ENCODE measurements at places on chromosomes 11 and 22.

GRCh38 chr11:77088236-77089003, 14.2 kb upstream of the OMP start:
- DNase-seq, result no peak

DNA sequence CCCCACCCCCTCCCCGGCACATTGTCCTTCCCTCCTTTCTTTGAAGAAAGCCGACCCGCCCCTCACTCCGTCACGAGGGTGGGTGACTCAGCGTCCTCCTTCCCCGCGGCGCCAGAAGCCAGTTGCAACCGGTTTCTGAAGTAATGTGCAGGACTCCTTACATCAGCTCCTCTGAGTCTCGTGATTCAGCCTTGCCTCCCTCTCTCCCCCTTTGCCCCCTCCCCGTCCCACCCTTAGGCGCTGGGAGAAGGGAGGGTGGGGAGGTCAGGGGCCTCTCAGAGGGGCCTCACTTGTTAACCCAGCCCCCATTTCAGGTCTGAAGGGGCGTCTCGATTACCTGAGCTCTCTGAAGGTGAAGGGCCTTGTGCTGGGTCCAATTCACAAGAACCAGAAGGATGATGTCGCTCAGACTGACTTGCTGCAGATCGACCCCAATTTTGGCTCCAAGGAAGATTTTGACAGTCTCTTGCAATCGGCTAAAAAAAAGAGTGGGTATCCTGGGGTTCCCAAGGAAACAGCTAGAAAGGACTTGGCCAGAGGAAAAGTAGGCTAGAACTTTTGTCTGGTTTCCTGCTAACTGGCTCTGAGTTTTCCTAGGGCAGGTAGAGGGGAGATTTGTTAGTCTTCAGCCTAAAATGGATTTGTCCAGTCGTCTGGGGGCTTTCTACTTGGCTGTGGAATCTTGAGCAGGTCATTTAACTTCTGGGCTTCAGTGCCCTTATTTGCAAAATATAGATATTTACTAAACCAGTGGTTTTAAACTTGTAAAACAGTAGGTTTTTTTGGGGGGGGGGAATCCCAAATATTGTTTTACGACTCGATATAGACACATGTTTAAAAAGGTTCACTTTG, 1.1 kb downstream of the SLC3A2 start:
- DNase-seq, result peak; percentile 91

- DNase-seq, result peak; percentile 47
Measured at GRCh38 chr11:76752321-76753143, 30.6 kb upstream of the TSKU start.

- no peak for DNase-seq
Measured at GRCh38 chr11:111393585-111393984, 14.5 kb upstream of the POU2AF1 start.

DNA sequence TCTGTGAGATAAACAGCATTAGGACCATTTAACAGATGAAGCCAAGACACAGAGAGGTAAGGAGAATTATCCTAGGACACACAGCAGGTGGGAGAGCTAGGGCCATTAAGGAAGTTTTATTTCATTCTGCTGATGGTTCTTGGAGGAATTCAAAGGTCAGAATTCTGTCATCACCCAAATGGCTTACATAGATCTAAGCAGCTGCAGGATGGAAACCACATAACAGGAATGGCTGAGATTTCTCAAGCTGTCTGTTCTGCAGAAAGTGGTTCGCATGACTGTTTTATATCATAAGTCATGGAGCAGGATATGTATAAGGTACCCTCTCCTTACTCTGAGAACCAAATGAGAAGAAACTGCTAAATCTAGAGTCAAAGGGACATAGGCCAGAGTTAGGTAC, 163.2 kb upstream of the NARS2 start:
- DNase-seq, result no peak

GRCh38 chr11:113817162-113817561, 37.6 kb downstream of the CLDN25 start:
- no peak for DNase-seq

- DNase-seq, result no peak
Measured at GRCh38 chr11:117604336-117604995, 192.6 kb downstream of the DSCAML1 start.

- no peak for DNase-seq
Measured at GRCh38 chr22:36881504-36882245, 20.9 kb downstream of the NCF4 start.

DNA sequence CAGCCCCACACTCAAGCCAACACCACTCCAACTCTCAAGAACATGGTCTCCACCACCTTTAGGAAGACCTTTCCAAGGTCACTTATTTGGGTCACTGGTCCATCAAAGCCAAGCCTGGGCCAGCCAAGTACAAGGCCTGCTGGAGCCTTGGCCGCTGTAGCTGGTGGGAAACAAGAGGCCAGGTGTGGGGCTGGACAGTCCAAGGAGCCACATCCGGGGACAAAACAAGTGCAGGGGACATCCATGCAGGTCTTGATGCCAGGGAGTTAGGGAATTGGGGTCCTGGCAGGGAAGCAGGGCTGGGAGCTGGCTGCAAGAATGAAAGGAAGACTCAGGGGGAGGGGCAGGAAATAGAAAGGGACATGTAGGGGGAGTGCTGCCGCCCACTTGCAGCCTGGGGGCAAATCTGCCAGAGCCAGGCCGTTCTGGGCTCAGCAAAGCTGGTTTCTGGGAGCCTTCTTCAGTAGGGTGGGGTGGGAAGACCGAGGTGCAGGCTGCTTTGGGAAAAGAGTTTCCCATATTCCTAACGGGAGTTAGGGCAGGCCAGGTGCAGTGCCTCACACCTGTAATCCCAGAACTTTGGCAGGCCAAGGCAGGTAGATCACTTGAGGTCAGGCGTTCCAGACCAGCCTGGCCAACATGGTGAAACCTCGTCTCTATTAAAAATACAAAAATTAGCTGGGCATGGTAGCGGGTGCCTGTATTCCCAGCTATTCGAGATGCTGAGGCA, 69.5 kb upstream of the ATXN10 start:
- no peak for DNase-seq

DNA sequence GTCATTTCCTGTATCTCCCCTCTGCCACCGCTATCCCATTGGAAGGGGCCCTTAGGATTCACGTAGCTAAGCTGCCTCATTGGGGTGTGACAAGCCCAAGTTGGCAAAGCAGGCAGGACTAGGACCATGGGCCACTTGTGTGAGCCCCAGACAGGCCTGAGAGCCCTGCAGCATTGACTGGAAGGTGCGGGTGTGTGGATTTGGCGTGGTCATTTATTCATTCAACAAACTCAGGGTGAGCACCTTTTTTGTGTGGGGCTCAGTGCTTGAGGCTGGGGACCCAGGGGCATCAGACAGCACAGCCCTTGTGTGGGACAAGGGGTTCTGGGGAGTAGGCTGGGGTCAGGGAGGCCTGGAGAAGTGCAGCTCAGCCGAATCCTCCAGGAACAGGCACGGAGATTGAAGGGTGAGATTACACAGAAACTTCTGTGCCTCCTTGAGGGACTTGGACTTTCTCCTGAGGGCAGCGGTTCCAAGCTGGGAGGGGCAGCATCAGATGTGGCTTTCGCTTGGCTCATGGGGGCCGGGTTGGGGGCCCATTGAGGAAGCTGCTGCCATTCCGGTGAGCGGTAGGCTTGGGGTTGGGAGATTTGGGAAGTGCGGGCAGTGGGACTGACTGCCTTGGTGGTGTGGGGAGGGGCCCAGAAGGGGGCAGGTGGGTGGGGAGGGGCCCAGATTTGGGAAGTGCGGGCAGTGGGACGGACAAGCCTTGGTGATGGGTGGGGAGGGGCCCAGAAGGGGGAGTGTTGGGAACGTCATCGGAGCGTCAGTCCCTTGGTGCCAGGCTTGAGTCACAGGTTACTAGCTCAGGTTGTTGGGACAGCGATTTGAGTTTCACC, 11.9 kb downstream of the MGAT3 start:
- DNase-seq, result no peak

GRCh38 chr11:31509051-31509428, 382 bp downstream of the IMMP1L start:
- DNase-seq, result peak; percentile 33

GRCh38 chr11:125378571-125378970, 117.5 kb downstream of the FEZ1 start:
- DNase-seq, result no peak

DNA sequence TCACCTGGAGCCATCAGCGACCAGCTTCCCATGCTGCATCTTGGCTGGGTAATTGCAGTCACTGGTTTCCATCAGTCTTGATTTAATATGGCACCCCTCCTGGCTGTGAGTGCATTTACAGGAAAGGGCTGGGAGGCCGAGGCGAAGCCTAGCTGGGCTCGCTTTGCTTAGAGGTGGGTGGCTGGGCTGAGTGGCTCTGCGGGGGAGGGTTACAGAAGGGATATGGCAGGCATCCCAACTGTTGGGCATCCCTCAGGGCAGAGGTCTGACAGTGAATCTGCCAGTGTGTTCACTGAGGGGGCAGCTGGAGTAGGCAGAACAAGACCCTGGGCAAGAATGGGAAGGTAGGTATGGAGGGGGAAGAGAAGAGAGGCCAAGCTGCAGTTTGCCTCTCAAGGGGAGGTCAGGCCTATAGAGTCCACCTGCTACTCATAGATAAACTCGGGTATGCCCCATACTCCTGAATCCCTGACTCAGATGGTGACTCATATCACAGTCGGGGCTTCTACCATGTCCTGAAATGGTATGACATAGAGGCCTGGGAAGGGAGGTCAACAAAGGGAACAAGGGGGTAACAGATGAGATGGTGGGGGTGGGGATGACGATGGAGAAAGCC, 77.5 kb upstream of the PHOX2A start:
- peak; percentile 25 for DNase-seq

DNA sequence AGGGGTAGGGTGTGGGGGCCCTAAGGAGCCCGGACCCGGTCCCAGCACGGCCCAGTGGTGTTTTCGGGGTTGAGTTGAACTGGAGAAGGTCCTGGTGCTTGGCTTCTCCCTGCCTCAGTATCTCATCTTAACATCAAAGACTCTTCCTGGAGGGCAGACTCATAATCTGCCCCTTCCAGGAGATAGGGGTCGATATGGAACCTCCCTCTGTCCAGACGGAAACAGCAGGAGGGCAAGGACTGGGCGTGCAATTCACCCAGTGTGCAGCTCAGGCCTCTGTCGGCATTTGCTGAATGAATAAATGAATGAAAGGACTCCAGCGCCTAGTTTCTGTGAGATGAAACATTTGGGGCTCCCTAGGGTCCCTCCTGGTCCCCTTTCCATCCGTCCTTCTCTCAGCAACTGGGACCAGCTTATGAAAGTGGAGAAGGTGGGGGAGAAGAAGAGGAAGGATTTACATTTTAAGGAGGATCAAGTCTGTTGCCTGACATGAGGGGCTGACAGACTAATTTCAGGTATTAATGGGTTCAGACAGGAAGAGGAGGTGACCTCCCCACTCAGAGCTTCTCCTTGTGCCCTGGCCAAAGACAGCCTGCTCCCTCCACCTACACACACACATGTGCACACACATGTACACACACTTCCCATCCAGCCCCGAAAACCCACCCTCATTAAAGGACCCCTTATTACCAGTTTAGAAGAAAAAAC, 1.1 kb upstream of the SHISA8 start:
- DNase-seq, result no peak

DNA sequence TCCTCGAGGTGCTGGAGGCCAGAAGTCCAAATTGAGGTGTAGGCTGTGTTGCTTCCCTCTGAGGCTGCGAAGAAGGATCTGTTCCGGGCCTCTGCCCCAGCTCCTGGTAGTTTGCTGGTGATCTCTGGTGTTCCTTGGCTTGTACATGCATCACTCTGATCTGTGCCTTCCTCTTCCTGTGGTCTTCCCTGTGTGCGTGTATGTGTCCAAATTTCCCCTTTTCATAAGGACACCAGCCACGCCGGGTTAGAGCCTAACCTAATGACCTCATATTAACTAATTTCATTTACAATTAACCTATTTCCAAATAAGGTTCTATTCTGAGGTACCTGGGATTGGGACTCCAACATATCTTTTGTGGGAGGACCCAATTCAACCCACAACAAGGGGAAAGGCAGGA, 21.5 kb downstream of the RIBC2 start:
- DNase-seq, result no peak

DNA sequence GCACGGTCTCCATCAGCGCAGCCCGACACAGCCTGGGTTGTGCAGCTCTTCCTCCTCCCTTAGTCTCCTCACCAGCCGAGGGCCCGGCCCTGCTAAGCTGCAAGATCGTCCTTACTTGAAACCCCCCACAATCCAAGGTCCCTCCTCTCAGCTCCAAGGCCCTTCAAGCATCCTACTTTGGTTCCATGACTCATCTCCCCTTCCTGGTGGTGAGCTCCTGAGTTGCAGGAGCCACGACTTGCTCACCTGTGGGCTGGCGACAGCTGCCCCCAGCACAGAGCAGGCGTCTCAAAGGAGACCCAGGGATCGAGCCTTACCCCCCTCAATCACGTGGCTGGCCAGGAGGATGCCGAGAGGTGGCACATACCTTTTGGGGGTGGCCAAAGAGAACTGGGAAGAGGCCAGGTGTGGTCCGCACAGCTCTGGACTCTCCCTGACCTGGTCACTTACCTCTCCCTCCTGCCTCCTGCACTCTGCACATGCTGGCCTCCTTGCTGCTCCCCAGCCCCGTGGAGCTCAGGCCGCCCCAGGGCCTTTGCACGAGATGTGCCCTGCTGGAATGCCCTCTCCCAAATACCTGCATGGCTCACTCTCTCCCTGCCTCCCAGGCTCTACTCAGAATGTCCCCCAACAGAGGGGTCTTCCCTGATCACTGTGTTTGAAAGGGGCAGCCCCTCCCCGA, 35.2 kb upstream of the FADD start:
- DNase-seq, result no peak

DNA sequence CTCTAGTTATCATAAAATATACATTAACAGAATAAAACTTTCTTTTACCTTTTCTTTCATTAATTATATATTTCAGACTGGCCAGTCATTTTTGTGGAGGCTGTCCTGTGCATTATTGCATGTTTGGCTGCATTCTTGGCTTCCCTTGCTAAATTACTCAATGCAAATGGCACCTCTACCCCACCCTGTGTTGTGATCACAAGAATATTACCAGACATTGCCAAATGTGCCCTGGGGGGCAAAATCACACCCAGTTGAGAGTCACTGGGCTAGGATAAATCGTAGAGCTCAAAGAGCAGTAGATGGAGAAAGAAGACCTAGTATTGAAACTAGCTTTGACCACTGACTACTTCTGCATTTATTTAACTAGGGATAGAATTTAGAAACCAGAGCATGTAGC, 1257.8 kb upstream of the TENM4 start:
- DNase-seq, result no peak

- no peak for DNase-seq
Measured at GRCh38 chr22:43887391-43887790, 4.4 kb downstream of the PNPLA5 start.

- no peak for DNase-seq
Measured at GRCh38 chr22:49193901-49194465, 633.7 kb downstream of the BRD1 start.

DNA sequence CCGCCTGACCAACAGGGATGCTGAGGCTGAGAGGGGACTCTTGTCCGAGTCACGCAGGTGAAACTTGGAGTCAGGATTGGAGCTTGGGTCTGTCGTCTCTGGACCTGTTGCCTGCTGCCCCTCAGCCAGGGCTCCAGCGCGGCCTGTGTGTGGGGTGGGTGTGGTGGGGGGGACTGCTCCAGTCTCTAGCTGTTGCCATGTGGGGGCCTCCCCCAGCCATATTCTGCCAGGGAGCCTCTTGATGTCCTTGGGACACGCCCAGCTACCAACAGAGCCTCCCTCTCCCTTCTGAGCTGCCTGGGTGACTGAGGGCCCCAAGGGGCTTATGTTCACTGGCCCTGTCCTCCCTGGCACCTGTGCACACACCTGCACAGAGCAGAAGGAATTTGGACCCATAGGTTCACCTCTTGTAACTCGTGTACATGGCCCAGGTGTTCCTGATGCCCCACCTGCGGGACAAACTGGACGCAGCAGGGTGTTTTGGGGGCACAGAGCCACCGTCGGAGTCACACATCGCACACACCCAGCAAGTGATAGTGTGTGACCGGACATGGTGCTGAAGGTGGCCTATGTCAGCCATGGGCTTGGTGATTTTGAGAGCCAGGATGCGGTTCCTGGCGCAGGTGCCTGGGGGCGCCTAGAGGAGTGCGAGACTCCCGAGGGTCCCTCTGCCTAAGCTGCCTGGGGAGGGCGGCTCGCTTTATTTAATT, 252.3 kb downstream of the TBC1D22A start:
- DNase-seq, result no peak
